ENCODE measurements at places on chromosomes 5 and 9.

DNA sequence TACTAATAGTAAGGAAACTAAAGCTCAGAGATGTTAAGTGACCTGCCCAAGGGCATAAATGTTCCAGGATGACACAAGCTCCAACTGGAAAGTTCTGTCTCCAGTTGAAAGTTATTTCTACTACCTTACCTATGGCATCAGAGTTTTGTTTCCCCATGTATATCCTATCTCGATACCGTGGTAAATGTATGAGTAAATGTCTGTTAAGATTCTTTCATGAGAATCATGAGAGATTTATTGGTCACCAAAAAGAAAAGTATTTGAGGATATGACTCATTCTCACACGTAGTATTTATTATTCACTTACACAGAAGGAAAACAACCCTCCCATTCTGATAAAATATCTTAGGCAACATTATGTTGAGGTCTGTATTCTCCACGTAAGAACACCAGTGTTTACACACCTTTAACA lies 11.1 kb upstream of the SHOC1 start:
- DNase-seq: no peak

DNA sequence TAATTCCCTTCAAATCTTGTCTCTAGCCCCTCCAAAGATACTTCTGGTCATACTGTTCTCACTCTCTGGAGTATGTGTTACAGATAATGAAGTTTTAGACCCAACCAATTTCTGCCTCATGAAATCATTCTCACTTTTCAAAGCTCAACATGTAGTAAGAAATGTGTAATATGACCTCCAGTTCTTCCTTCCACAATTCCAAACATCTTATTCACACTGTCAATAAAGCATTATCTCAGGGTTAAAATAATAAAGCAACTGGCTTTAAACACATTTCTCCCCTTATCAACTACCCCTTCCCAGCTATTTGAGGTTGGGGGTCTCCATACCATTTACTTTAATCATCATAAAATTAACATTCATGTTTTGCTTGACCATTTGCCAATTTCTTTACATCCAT lies 654.1 kb downstream of the RAB3C start:
- DNase-seq: no peak

DNA sequence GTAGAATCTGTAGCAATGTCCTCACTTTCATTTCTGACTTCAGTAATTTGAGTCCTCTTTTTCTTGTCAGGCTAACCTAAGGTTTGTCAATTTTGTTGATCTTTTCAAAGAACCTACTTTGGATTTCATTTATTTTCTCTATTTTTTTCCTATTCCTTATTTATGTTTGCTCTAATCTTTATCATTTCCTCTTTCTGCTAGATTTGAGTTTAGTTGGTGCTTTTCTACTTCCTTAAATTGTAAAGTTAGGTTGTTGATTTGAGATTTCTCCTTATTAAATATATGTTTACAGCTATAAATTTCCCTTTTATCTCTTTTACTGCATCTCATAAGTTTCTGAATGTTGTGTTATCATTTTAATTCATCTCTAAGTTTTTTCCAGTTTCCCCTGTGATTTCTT lies 75.1 kb upstream of the FAM120A start:
- DNase-seq: no peak

DNA sequence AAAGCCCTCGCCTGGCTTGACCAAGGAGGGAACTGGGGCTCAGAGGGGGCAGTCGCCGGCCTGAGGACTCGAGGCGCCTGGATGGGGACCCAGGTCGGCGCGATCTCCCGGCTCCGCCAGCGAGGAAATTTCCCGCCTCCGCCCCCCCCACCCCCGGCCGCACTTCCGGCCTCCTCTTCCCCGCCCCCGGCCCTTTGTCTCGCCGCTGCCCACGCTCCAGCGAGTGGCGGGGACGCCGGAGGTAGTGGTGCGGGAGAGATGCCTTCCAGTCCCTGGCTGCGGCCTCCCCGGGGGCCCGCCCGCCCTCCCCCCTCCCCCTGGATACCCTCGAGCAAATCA lies 448 bp upstream of the GPRIN1 start:
- DNase-seq: no peak

- no peak for DNase-seq
Measured at GRCh38 chr9:82606492-82607382, 456.2 kb downstream of the RASEF start.

GRCh38 chr5:89293810-89294209 lies 410.8 kb upstream of the MEF2C start:
- no peak for DNase-seq

DNA sequence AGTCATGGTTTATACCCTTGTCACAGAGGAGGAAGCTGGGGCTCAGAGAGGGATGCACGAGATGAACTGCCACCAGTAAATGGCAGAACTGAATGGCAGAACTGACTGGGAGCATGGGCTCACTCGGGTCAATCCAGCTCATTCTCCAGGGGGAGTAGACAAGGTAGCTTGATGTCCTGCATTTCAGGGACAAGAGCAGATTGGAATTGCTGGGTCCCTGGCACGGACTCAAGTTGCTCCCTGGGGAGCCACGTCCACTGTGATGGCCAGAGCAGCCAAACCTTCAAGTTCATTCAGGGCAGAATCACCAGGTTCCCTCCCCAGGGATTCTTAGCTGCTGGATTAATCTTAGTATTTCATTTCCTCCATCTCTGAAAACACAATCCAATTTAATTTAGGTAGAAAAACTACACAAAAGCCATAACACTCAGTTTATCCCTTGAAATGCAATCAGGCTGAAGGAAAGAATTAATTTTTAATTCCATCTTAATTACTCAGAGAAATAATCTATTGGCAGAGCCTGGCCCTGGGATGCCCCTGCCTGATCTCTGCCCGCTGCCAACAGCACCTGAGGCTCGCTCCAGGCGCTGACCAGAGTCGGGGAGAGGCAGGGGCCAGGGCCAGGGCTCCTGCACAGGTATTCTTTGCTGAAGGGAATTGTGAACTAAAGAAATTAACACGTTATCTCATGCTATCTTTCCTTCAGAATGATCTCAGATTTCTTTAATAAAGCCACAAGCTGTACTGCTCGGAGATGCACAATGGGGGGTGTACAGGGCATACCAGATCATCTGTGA lies 42.0 kb upstream of the UNC5A start:
- no peak for DNase-seq

GRCh38 chr5:80059354-80059980 lies 24.3 kb downstream of the THBS4 start:
- no peak for DNase-seq

DNA sequence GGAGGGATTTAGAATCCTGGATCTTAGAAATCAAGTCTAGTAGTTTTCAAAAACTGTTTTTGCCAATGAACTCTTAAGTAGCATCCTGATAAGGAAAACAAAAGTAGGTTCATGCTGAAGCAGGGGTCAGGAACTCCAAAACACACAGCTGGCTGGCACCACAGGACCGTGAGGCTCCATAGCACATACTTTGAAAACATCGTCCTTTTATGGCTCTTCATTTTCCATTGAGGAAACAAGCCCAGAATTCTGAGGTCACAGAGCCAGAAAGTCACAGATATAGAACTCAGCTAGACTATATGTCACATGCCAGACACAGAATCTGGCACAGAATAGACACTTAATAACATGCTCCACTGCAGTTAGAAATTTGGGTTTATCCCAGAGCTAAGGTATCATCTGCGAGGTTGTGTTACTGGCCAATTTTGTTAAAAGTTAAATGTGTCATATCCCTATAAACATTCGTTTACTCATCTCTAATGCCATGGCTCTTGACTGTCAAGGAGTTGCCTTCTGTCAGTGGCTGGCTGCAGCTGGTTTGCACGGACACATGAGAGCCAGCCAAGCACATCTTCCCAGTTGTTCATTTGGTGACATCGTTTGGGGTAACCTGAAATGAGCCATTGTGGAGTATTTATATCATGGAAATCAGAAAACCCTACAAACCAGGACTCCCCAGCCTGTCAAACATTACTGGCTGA lies 58.8 kb downstream of the FAM78A start:
- DNase-seq: no peak

GRCh38 chr9:108119530-108120113 lies 630.1 kb upstream of the KLF4 start:
- no peak for DNase-seq

DNA sequence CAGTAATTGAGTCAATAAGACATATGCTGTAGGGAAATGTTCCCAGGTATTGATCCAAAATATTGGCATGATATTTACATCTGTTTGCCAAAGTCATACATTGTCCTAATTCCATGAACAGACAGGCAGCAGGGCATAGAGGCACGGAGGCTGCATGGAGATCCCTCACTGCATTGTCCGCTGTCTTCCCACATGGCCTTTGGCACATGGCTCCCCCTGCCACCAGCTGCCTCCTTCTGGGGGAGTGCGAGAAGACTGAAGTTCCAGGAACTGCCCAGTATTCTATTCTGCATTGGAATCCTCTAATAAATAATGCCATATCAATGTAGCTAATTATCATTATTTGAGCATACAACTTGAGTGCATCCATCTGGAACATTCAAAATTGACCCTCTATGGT lies 269.0 kb downstream of the FBXL7 start:
- DNase-seq: no peak

- no peak for DNase-seq
Measured at GRCh38 chr9:116935149-116935897, 248.2 kb downstream of the TRIM32 start.

DNA sequence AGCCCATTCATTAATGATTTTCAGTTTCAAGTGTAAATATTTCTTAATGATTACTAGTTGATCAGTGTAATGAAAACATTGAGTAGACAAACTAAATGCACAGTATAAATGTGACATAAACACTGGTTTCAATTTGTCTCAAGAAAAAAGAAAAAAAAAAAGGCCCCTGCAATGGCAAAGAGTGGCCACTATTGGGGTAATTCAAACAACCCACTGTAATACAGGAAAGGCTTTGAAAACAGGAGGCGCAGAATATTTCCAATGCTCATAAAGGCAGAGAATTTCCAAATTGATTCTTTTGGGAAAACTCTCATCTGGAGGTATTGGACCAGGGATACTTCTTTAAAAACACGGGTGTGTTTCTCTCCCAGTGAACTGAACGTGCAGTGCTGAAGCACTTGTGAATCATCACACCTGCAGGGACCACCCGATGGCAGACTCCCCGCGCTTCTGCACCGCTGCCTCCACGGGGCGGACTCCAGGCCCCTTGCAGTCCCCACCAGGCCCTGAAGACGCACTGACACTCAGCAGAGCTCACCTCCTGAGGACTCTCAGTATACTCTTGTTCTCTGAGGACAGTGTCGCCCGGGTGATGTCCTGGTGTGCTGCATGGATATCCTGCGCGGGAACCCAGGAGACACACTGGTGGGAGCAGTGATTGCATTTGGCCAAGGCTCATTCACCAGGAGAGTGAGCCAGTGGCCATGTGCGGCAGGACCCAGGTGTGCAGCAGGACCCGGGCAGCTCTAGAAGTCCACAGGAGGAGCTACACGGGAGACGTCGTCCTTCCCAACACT lies 227.6 kb upstream of the IRX4 start:
- no peak for DNase-seq

- DNase-seq: no peak
Measured at GRCh38 chr9:130171226-130172148, 717 bp upstream of the NCS1 start.

- no peak for DNase-seq
Measured at GRCh38 chr5:124192716-124193115, 553.7 kb downstream of the ZNF608 start.

GRCh38 chr5:116759860-116760640 lies 185.4 kb upstream of the SEMA6A start:
- no peak for DNase-seq

DNA sequence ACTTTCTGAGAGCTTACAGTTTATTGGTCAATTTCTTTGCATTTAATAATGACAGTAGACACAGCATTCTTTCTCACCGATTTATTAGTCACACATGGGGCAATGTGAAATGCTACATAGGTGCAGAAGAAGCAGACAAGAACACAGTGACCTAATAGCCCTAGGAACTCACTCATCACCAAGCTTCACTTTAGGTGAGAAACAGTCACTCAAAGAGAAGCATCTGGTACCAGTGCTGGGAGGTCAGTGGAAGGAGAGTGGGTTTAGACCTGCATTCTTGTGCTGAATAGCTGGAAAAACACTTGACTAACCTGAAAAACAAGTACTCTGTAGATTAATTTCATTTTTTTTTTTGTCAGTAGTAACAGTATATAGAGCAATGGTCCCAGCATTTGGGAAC lies 179.6 kb downstream of the GRIA1 start:
- DNase-seq: no peak

DNA sequence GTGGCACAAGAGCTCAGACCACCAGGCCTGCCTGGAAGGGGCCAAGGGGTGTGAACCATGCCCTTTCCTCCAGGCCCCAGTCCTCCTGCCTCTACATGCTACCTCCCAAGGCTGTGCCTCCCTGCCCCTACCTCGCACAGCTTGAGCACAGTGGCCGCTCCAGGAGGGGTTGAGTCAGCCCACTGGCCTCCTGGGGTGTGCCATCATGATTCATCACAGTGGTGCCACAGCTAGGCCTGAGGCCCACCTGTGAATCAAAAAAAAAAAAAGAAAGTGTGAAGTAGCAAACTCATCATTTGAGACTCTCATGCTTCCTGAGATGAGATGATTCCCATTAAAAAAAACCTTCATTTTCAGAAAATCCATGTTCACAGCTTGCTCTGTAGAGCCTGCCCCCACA lies 240.5 kb downstream of the HSPA4 start:
- DNase-seq: no peak

DNA sequence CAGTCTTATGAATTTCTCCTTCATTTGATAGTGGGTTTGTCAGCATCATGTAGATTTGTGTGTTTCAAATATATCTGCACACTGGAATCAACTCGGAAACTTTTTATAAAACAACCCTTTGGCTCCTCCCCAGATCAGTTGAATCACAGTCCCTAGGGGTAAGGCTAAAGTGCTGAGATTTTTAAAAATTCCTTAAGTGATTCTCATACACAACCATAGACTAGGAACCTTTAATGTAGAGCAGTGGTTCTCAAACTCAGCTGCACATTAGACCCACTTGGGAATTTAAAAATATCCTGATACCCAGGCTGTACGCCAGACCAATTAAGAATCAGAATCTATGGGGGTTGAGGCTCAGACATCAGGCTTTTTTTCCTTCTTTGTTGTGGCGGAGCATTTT lies 17.5 kb upstream of the JAK2 start:
- DNase-seq: no peak

- no peak for DNase-seq
Measured at GRCh38 chr9:81826517-81826906, 101.7 kb upstream of the SPATA31D4 start.

DNA sequence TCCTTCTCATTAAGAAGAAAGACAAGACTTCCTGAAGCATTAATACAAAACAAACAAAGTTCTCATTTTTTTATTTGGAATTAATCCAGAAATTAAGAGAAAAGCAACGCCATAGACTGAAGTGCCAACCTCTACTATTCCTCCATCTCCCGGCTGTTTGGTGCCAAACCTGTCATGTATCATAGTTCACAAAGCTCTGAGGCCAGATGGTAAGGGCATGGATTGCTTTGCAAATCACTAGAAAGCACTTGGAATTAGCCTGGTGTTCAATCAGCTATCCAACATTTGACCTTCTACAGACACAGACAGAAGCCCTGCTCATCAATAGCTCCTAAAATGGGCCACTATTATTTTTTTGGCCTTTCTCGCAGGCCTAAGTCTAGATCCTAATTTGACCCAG lies 33.8 kb downstream of the HTR1A start:
- no peak for DNase-seq

Data from stimulated activated CD8-positive, alpha-beta memory T cell treated with anti-CD3 and anti-CD28 coated beads, Interleukin-7, amount 100 ng/mL, for 1 hour (primary cell).